AG04450 (cell line): ENCODE measurements at places on chromosomes 12 and 14.

DNA sequence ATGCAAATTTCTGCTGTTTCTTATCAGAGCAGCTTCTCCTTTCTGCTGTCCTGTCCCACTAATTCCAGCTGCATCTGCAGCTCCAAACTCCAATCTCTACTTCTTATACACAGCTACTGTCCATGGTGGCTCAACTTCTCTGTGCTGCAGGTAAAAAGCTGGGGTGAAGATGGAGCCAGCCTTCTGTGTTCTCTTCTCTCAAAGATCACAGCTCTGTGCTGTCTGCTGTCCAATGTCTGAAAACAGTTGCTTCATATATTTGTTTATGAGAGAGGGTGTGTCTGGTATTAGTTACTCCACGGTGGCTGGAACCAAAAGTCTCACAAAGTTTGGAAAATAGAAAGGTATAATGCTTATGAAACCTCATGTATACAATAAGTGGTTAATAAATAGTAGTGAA, 445.8 kb upstream of the TBX3 start:
- no peak for DNase-seq

DNA sequence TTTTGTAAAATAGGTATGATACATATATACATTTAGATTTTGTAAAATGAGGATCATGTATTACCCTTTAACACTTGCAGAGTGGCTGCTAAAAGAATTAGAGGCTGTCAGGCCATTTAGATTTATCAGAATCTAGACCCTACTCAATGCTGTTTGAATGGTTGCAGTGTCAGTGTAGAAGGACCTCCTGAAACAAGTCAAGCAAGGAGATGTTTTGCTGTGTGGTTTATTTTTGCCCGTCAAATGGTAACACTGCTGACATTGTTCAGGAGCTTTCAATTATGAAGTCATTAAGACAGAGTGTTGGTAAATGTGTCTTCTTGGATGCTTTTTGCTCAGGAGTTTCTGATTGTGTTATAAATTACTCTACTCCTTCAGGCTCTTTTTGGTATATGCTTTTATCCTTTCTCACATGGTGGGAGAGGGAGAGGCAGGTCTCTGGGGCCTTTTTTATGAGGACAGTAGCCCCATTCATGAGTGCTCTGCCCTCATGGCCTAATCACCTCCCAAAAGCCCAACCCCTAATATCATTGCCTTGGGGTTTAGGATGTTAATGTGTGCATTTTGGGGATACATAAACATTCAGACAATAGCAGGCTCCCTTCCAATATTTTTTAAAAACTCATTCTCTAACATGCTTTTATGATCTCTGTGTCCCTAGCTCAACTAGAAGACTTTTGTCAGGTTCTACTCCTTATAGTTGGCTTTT, 16.5 kb downstream of the EID3 start:
- DNase-seq = no peak

GRCh38 chr12:109173443-109174240, 57.3 kb downstream of the ACACB start:
- no peak for DNase-seq

DNA sequence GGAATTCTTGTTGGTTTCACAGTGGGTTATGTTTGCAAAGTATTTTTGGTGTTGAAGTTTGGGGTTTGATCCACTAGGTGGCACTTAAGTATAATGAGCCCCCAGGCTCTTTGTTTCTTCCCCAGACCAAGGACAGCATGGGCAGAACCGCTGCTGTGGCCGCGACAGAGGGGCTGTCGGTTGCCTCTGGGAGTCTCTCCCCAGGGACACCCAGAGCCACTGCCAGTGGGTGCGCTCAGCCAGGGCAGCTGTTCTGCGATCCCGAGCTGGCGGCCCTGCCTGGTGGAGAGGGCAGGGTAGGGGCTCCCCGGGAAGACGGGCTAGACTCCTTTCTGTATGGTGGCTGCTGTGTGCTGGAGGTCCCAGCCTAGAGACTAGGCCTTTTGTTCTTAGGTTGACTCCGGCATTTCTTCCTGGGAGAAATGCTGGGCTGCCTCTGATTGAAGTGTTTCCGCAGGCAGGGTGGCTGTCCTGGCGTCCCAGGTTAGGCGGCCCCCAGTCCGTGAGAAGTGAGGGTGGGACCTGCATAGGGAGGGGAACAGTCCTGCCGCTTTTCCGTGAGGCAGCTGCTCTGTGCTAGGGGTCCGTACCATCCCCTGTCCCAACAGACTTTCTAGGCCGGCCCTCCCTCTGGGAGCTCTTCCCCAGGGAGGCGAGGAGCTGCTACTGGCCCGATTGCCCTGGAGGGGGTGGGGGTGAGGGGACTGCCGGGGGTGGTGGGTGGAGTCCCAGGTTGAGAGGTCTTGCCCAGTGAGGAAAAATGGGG, 253.1 kb upstream of the PELI2 start:
- no peak for DNase-seq

GRCh38 chr14:48826058-48826457, 760.1 kb downstream of the RPS29 start:
- DNase-seq = no peak

DNA sequence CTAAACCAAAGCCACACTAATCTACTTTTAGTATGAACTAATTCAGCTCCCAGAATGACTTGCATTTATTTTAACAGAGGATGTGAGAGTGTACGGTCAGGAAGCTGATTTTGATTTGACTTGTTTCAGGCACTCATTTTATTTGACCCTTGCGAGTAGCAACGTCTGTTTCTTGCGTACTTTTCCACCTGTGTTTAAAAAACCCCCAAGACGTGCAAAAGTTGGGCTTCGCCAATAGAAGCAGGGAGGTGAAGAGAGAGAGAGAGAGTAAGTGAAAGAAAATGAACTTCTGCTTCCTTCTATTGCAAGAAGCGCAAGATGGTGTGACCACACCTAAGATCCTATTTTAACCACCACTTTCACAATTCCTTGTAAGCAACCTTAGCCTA, 6.7 kb upstream of the SLC15A4 start:
- no peak for DNase-seq

DNA sequence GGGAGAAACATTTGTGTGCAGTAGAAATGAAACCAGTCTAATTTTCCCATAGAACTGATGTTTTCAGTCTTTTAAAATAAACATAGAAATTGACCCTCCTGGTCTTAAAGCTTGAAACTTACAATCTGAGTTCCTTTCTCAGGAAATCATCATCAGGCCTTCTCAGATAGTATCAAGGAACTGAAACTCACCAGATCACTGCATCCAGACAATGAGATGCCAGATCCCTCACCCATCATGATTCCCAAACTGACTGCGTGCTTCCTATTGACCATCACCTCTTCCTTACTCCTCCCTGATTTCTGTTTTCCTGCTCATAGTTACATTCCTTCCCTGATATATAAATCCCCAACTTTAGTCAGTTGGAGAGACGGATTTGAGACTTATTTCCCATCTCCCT, 195.0 kb upstream of the AMIGO2 start:
- no peak for DNase-seq

GRCh38 chr14:69673104-69673503, 61.7 kb downstream of the SUSD6 start:
- DNase-seq = no peak

DNA sequence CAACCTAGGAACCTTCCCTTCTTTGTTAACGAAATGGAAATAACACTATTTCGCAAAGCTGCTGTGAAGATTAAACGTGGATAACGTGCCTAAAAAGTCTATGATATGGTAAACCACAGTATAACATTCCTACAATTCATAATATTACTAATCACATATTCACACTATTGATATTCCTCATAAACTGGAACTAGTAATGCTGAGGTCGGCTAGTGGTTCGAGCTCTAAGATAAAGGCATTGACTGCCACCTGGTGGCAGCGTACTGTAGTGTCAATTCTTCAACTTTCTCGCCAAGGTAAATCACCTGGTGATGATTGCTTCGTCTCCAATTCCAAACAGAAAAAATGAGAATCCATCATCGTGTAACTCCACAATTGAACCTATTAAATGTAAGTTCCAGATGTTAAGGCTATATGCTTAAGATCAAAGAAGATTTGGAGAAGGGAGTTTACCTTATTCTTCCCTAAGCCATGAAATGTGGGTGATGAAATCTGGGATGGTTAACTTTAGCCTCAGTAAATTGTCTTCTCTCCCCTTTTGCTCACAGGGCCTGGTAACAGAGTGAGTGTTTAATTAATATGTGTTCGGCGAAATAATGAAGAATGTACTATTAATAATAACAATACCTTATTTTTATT, 197.5 kb upstream of the TMEM132C start:
- DNase-seq = no peak

DNA sequence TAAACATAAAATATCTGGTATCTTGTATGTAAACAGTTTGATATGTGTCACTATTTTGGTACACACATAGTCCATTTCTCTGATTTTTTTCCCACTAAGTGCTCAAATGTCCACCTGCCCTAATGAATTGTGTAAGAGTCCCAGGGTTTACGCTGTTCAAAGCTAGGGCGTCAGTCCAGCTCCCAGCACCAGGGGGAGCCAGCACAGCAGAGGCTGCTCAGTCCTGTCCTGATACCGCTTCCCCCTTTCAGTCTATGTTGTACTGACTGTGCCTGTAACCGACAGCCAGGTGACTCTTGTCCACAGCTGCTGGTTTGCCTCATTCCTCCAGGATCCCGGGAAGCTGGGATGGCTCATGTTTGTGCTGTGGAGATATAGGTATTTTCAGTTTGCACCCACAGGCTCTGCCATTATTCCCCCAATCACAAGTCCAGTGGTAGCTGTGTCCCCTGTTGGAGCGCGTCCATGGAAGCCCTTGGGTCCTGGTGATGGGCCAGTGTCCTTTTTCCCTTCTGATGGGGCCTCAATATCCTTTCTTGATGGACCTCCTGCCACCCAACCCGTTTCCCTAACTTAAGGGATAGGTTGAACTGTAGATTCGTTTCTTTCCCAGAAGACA, 242.0 kb downstream of the NEDD1 start:
- no peak for DNase-seq

GRCh38 chr12:13503094-13503835, 306.7 kb downstream of the EMP1 start:
- no peak for DNase-seq

DNA sequence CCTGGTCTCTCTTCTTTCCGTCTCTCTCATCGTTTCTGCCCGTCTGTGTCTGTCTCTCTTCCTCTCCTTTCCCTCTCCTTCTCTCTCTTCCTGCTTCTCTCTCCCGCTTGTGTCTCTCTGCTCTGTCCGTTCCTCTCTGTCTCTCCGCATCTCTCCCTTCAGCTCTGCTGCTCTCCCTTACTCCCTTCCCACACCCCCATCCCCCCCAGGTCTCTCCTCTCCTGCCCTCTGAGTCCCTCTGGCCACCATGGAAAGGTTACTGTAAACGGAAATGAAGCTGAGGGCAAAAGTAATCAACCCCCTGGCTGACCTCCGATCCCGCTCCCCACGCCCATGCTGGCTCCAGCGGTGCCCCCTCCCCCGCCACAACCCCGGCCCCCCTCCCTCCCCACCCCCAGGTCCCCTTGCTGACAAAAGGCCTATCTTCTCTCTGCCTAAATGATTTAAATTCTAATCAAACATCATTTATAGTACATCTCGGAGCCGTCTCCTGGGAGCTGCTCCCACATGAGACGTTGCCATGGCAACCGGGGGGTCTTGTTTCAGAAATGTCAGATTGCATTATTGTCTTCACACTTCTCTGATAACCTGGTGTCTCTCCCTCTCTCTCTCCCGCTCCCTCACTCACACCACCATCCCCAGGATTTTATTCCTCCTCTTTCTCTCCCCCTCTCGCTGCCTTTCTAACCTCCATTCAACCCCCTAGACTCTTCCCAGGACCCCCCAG, 203.8 kb downstream of the RBM19 start:
- DNase-seq = no peak

GRCh38 chr14:21874167-21874566, 200.5 kb upstream of the OR4E1 start:
- no peak for DNase-seq

DNA sequence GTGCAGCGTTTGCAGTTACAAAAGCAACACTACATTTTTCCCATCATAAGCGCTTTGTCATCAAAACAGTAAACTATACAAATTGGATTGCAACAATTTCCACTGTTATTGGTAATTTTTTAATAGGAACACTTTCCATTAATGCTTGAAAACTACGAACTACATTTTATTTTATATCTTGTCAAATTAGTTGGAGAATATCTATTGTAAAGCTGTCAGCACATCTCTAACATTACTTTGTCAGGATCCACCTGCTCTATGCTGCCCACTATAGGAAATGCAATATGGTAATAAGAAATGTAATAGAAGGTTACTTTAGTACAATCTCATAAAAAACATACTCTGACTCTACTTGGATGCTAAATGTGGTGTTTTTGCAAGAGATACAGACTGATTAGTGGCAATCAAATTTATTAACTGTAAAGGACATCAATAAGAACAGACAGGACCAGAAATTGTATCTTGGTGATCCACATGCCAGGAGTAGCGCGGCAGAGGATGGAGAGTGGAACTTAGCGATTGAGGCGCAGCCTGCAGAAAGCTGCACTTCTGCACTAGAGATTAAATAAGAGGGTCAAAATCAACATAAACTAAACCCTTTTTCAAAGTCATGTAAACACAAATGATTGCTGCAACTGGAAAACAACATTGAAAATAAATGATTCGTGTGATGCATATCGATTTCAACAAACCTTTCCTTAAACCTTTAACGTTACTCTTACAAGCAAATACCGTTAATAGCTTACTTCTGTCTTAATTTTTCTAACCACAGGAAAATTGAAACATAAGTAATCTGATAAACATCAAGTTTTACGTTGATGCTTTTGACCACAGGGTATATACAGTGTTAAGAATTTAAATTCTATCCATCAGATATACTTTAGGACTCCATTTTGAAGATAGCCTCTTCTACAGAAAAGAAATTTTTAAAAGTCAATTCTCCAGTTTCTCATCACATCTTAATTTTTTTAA, 3.6 kb upstream of the ARID2 start:
- DNase-seq = no peak

GRCh38 chr12:115240251-115240650, 556.3 kb upstream of the TBX3 start:
- DNase-seq = no peak

DNA sequence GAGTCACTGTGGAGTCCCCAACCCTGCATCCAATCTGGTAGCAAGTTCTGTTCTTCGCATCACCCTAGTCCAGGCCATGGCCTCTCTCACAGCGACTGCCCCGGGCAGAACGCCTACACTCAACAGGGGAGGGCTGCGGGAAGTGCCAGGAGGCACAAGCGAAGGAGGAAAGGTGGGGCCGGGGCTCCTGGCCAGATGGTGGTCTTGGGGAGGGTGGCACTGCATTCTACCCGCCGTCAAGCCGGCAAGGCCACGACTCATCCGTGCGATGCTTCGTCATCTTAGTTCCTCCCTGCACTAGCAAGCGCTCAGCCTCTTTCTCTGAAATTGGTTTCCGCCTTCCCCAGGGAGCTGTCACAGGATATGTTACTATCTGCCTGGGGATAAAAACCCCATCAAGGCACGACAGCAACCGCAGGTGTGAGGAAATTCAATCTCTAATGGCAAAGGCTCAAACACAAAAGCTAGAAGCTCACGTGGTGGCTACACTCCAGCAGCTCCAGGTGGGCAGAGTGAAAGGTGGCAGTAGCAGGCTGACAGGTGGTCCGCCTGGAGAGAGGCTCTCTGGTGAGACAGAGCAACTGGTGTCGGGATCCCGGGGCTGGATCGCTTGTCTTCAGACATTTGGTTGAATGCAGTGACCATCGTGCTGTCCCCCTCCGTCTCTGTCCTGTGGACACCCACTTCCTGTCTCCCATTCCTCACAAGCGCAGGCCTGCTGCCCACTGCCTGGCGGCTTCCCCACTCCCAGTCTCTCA, 34.1 kb downstream of the ACADS start:
- DNase-seq = no peak
